Osteoblast (primary cell): ENCODE measurements at places on chromosomes 7 and 10. TPM values are rescaled to one million over a fixed set of nuclear protein-coding genes. Genes with fewer than 3 reads are reported as not detected.

- peaks cover 34% of the 10 kb centered on the region for H3K4me1 ChIP-seq
- no peak overlapping the region for H3K27ac ChIP-seq
- peaks cover 72% of the 10 kb centered on the region for H3K36me3 ChIP-seq
- no peak overlapping the region for H3K4me3 ChIP-seq
- H3K27me3 ChIP-seq: no peaks in the 10 kb centered on the region
- no peak for DNase-seq
Measured at GRCh38 chr10:123160311-123160980, 6.2 kb downstream of the BUB3 start.

- H3K27ac ChIP-seq: no peak overlapping the region
- no peak for DNase-seq
- H3K4me1 ChIP-seq: peaks cover 16% of the 10 kb centered on the region
- no peaks in the 10 kb centered on the region for H3K27me3 ChIP-seq
- peaks cover 17% of the 10 kb centered on the region for H3K36me3 ChIP-seq
Measured at GRCh38 chr10:126924180-126924914, 19.1 kb downstream of the DOCK1 start.

DNA sequence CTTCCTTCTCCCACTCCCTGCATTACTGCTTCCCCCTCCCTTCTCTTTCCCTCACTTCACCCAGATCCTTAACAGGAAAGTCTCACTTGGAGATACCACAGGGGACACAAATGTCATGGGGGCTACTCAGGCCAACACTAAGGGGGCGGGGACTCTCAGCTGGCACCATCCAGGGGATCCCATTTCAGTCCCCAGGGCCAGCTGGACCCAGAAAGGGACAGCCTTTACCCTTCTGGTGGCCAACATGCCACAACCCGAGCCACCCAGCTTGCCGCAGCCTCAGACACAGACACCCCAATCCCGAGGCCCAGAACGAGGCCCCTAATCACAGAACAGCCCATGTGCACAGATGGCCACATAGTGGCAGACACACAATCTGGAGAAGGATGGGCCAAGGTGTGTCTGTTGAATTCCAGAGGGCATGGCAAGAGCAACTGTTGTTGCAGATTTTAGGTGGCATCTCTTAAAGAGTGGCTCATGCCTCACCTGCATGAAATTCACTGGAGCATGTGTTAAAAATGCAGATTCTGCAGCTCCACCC, 5.6 kb downstream of the CAMK2G start:
- H3K27ac ChIP-seq: no peak overlapping the region
- H3K36me3 ChIP-seq: peaks cover 27% of the 10 kb centered on the region
- no peaks in the 10 kb centered on the region for H3K27me3 ChIP-seq
- DNase-seq: peak; percentile 66
- H3K4me1 ChIP-seq: peaks cover 15% of the 10 kb centered on the region
- no peak overlapping the region for H3K4me3 ChIP-seq

- DNase-seq: no peak
- no peaks in the 10 kb centered on the region for H3K4me1 ChIP-seq
- H3K4me3 ChIP-seq: no peak overlapping the region
- H3K36me3 ChIP-seq: peaks cover 70% of the 10 kb centered on the region
Measured at GRCh38 chr10:78000956-78001472, 28.3 kb downstream of the POLR3A start.

DNA sequence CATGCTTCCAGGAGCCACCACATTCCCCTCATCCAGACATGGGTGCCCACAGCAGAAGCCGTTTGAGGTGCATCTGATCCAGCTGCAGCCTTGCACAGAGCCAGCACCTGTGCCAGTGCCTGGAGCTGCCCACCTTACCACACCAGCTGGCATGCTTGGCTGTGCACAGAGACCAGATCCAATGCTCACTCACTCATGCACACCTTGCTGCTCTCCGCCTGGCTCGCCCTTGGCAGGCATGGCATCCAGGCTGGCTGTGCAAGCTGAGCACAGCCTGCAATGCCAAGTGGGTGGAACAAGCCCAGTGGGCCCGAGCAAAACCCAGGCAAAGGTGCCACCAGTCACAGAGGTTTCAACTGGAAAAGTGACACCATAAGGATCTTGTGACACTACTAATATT, 66.9 kb upstream of the SEMA3A start:
- peaks cover 9% of the 10 kb centered on the region for H3K4me1 ChIP-seq
- no peak overlapping the region for H3K4me3 ChIP-seq
- H3K27ac ChIP-seq: no peak overlapping the region
- DNase-seq: no peak
- H3K36me3 ChIP-seq: no peaks in the 10 kb centered on the region
- no peaks in the 10 kb centered on the region for H3K27me3 ChIP-seq

DNA sequence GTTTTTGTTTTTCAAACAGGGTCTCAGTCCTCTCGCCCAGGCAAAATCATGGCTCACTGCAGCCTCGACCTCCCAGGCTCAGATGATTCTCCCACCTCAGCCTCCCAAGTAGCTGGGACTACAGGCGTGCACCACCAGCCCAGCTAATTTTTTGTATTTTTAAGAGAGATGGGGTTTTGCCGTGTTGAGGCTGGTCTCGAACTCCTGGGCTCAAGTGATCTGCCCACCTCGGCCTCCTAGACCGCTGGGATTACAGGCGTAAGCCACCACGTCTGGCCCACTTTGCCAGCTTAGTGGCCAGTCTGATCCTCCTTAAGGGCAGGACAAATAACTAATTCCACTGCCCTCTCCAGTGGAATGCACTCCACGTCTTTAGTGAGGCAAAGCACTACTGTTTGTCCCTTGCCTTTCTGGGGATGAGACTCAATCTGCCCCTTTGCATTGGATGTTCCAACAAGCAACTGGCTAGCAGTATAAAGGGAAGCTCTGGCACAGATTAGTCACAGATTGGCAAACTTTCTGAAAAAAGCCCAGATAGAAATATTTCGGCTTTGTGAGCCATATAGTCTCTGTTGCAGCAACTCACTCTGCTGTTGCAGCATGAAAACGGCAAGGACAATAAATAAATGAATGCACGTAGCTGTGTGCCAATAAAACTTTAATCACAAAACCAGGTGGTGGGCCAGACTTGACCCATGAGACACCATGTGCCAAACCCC, 143.8 kb upstream of the RHEB start:
- no peak overlapping the region for H3K4me3 ChIP-seq
- peaks cover 71% of the 10 kb centered on the region for H3K4me1 ChIP-seq
- DNase-seq: peak; percentile 61
- H3K27ac ChIP-seq: peak overlapping the region; percentile 47
- H3K27me3 ChIP-seq: no peaks in the 10 kb centered on the region
- H3K36me3 ChIP-seq: no peaks in the 10 kb centered on the region

- DNase-seq: no peak
- no peaks in the 10 kb centered on the region for H3K27me3 ChIP-seq
- H3K4me1 ChIP-seq: no peaks in the 10 kb centered on the region
- H3K4me3 ChIP-seq: no peak overlapping the region
- H3K27ac ChIP-seq: no peak overlapping the region
Measured at GRCh38 chr10:92091965-92092364, 168.4 kb downstream of the BTAF1 start.

DNA sequence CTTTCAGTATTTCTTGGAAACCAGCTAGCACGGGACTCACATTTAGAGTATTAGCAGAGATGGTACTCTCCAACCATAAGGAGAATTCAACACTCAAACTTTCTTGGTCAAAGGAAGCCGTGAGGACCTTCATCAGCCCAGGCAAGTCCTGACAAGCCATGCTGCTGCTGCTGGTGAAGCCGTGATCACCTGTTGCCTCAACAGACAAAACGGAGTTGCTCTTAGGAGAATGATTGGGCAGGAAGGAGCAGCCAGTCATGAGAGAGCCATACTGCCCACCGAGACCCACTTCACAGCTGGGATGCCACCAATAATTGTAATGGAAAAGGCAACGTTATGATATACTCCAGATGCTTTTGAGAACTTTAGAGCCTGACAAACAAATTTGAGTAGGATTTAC, 60.8 kb upstream of the PLPP4 start:
- H3K27ac ChIP-seq: no peak overlapping the region
- H3K36me3 ChIP-seq: no peaks in the 10 kb centered on the region
- no peak for DNase-seq
- no peak overlapping the region for H3K4me3 ChIP-seq
- no peaks in the 10 kb centered on the region for H3K27me3 ChIP-seq

The LYZL1 gene
- total RNA-seq: not detected in 2 replicates

The BTBD16 gene
- total RNA-seq: not detected in 2 replicates

The GIMAP5 gene
- total RNA-seq: not detected in 2 replicates
